Ovary (tissue), 10 donors: ENCODE measurements at places on chromosomes 4 and X. TPM values are rescaled to one million over a fixed set of nuclear protein-coding genes. Genes with fewer than 3 reads are reported as not detected.

Gene MAGEA2B
- total RNA-seq = not detected

Gene IL1RAPL2
- 0.11 TPM for total RNA-seq

DNA sequence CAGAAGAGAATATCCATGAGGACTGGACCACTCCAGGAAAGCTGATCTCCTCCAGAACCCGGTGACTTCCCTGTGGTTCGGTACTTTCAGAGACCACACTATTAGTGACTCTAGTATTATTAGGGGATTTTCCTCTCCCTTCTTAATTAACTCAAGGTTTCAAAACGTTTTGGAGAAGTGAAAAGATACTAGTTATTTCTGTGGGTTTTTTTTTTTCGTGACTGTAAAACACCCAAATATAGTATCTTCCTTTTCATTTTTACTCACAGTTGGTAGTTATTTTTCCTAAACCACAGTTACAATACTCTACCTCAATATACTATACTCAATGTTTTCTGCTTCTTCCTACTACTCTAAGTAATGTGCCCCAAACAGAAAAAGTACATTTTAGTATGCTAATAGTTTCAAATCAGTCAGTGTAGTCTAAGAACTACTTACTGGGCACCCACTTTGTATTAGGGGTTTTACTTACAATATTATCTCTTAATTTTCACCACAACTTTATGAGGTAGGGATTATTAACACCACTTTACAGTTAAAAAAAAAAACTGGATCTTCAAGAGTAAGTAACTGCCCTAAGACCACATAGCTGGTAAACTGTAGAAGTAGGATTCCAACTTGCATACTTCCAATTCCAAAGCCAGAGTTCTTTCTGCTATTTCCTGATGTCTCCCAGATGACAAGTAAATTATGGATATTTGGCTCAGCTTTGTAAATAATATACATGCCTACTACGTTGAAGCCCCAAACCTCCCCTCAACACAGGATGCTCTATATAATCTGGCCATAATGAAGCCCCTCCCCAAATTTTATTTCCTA is 45.0 kb downstream of the SLC9A7 start:
- DNase-seq = no peak

GRCh38 chrX:12999422-12999821 is 24.5 kb downstream of the TMSB4X start:
- DNase-seq = no peak

- no peak for DNase-seq
Observed at GRCh38 chr4:61473306-61473705, 273.2 kb downstream of the ADGRL3 start.

- DNase-seq = peak; percentile 76
Observed at GRCh38 chrX:64204252-64204651, 1.3 kb downstream of the AMER1 start.

Gene MAGEA11
- total RNA-seq = not detected

- DNase-seq = no peak
Observed at GRCh38 chr4:139589336-139590018, 33.5 kb upstream of the SETD7 start.

Gene VSIG4
- total RNA-seq = 50.5 TPM

DNA sequence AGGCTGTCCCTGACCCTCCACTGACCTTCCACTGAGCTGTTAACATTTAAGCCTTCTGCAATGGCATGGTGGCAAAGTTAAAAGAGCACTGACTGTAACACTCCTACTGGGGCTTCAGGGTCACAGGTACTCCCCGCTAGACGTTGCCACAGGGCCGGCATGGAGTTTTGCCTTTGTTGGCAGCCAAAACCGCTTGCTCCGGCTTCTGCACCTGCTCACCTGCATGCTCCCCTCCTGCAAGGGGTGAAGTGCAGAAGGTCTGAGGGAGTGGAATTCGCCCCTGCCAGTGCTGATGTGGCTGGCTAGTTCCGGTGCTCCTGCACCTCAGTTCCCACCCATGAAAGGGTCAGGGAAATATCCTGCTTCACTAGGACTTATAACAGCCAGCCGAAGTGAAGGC is 571.4 kb downstream of the RAPGEF2 start:
- no peak for DNase-seq

- DNase-seq = no peak
Observed at GRCh38 chr4:153074486-153074885, 129.8 kb upstream of the TRIM2 start.

DNA sequence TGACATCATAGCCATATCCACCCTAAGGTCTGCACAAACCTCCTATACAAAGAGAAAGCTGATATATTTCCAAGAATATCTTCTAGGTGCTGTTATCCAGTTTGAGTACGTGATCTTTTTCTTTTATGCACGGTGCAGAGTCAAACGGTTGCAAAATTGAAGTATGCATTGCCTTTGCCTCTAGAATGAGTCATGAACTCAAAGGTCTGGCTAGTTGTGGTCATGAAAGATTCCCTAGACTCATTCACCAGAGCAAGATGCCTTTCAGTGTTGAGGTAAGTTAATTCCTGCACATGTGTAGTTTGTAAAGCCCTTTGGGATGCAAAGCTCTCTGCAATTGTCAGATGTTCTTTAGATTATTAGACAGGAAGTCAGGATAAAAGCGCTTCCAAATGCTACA is 704.4 kb downstream of the PCDH19 start:
- no peak for DNase-seq

Gene SAGE1
- not detected for total RNA-seq

DNA sequence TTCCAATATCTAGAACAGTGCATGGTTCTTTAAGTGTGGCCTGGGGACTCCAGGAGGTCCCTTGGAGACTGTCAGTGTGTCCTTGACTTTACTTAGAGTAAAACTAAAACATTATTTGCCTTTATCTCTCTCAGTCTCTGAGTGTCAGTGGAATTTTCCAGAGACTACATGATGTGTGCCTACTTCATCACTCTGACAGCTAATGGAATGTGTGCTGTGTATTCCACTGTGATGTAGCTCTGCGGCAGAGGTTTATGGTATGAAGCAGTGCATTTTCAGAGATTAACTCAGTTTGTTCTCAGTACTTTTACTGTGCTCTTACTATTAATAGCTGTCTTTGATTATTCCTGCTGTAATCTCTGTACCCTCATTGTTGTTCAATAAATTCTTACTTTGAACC is 85.6 kb downstream of the MANBA start:
- DNase-seq = no peak

Gene NPY2R
- total RNA-seq = 0.34 TPM

DNA sequence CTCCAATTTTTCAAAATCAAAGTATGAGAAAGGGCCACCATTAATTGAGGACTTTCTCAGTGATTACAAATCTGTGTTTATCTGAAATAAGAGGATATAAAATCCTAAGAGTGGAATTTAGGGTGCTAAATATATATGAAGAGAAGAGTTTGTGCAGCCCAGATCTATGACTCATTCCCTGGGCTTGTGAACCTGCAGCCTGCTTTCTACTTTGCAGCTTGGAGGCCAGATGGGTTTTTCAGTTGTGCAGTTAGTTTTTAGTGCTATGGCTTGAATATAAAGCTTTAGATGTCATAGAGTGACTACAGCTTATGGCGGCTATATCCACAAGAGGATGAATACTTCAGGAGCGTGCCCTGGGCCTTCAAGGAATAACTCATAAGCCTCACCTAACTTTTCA is 1391.1 kb downstream of the FSTL5 start:
- no peak for DNase-seq

Gene TRIML2
- total RNA-seq = not detected

DNA sequence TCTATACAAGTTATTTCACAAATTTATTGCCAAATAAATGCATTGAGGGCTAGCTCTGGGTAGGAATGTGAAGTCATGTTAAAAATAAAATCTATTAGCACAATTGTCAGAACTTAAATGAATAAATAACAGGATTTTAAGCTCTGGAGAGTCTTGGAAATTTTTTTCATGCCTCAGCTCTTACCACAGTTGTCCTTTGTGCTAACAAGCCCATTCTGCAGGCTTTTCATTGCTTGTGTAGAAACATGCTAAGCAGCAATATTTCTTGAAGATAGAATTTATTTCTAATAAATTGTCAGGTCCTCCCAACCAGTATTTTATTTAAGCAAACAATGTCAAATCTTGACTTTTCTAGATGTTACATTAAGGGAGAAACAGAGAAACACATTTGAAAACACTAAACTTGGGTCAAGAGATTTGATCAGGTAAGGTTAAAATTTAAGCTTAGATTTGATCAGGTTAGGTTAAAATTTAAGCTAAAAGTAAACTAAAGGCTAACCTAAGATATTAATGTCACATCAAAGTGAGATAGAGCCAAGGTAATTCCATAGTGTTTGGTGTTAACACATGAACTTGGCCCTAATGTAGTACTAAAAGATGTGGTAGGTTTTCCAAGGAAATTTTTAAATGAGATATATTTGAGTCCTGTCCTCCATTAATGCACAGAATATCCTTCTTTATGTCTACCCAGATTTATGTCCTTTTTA is 179.1 kb upstream of the IL1RAPL1 start:
- no peak for DNase-seq
